GM03348 (cell line): ENCODE measurements at places on chromosomes 7 and 10.

DNA sequence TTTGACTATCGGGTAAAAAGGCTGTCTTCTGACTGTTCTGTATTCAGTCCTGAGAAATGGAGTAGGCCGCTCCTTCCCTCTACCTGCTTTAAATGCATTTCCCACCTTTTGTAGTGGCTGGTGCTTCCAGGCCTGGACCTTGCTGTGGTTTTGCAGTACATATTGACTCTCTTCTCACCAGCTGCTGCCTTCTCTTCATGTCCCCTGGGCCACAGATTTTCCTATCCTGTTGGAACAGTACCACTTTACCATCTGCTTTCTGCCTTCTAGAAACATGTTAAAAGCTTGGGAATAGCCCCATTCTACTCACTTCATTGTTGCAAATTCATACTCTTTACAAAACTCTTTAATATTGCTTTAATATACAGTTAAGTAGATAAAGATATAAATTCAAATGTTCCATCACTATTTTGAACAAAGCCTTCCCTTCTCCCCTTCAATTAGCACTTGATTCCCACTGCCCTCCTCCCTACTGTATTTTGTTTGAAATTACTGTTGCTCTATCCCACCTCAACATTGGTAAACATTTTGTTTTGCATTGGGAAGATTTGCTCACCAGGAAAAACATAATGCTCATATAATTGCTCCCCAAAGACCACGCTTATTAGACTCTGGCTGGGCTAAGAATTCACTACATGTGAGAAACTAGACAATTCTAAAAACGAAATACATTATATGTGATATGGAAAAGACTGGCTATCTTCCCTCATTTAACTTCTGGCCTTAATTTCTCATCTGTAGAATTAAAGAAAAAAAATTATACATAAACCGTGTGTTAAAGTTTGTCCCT lies 17.3 kb upstream of the SEMA3C start:
- no peak for DNase-seq

DNA sequence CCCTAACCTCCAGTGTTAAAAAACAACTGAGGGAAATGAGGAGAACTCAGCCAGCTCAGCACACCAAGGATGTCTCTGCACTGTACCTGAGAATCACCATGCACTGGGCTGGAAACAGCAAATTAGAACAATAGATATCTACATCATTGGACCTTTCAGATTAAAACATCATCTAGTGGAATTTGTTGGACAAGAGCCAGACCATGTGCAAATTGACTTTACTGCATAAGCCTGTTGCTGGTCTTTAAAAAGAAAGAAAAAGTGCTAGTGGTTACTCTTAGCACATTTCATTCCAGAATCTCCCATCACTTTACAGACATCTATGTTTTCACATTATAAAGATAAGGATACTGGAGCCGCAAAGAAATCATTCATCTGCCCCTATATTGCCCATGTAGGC lies 75.4 kb downstream of the FGFR2 start:
- DNase-seq: no peak

GRCh38 chr7:79854621-79855020 lies 280.0 kb upstream of the GNAI1 start:
- DNase-seq: peak; percentile 3

GRCh38 chr7:118735441-118735840 lies 510.9 kb downstream of the ANKRD7 start:
- no peak for DNase-seq

GRCh38 chr7:82362129-82362706 lies 81.4 kb downstream of the CACNA2D1 start:
- DNase-seq: peak; percentile 30

DNA sequence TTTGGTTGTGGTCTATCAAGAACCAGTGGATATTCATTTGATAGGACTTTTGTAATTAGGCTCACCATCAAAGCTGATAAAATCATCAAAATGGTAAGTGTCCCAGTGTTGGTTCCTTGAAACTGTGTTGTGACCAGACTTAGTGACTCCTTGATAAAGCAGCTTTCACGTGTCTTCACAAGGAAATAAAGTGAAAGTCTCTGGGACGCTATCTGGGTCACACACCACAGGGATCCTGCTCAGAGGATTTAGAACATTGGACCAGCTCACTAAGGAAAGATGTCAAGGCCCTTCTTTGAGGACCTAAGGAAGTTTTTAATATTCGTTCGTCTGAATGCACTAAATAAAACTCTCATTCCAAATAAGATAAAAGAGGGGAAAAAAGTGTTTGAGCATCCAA lies 193.1 kb downstream of the RNLS start:
- no peak for DNase-seq

DNA sequence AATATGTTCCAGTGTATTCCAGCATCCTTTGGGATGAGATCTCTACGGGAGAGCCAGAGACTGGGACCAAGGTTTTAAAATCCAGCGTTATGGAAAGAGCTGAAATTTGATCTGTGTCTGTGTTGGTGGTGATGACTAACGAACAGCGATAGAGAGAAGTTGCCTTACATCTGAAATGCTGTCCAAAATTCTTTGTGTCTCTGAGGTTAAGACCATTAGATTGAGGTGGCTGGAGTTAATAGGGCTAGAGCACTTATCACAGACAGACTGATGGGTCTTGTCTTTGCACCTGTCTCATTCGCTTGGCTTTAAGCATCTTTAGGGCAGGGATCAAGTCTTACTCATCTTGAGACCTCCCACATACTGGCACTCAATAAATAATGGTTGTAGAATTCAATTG lies 41.0 kb upstream of the RAPGEF5 start:
- DNase-seq: no peak

- DNase-seq: no peak
Observed at GRCh38 chr10:128877141-128877540, 589.9 kb upstream of the MGMT start.

DNA sequence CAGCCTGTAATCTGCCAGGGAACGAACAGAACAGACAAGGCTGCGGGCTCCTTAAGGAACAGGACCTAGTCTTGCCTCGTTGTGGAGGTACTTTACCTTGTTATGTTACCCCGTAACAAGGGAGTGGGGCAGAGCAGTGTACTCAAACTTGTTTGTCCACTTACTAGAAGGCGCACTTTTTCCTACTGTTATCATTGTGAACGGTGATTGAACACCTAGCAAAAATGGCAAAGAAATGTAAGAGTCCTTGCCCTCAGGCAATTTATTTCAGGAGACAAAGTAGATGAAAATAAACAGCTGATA lies 620 bp upstream of the IMPDH1 start:
- no peak for DNase-seq

DNA sequence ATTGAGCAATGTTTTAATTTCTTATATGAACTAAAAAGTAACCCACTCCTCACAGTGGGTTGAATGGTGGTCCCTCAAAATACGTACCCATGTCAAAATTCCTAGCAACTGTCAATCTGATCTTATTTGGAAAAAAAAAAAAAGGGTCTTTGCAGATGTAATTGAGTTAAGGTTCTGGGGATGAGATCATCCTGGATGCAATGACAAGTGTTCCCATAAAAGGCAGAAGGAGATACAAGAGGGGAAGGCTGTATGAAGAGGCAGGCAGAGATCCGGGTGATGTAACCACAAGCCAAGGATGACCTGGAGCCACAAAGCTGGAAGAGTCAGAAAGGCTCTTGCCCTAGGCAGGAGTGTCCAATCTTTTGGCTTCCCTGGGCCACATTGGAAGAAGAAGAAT lies 516.3 kb upstream of the MKI67 start:
- DNase-seq: no peak

DNA sequence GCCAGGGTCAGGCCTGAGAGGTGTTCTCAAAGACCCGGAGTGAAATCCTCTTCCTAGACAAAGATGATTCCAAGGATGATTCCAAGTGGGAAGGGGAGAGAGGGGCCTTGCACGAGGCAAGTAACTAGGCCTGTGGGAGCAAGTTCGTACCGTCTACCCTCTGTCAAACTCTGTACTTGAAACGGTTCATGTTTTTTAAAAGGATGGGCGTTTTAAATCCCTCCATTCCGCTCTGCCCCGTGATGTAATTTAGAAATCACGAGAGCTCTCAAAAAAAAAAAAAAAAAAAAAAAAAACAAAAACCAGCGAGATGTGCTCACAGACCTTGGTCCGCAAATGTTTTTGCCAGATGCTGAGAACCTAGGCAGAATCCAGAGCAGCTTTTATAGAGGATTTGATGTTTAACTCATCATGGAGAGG lies 114.7 kb upstream of the CARD11 start:
- no peak for DNase-seq

DNA sequence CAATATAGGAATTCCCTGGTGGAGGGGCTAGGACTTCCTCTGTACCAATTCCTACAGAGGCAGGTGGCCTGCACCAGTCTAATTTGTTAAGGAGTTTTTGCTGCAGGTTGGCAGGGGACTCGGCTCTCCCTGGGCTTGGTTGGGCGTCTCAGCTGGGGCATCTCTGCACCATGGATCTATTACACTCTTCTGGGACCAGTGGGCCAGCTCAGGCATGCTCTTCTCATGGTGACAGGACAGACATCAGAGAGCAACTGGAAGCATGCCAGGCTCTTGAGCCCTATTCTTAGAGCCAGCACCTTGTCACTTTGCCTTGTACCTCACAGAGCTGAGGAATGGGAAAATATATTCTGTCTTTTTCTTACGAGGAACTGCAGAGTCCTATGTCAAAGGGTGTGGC lies 74.6 kb downstream of the SH2D4B start:
- no peak for DNase-seq

GRCh38 chr10:78170026-78170475 lies 136.4 kb downstream of the RPS24 start:
- DNase-seq: peak; percentile 33

GRCh38 chr10:70115948-70116682 lies 16.5 kb downstream of the AIFM2 start:
- DNase-seq: peak; percentile 76

DNA sequence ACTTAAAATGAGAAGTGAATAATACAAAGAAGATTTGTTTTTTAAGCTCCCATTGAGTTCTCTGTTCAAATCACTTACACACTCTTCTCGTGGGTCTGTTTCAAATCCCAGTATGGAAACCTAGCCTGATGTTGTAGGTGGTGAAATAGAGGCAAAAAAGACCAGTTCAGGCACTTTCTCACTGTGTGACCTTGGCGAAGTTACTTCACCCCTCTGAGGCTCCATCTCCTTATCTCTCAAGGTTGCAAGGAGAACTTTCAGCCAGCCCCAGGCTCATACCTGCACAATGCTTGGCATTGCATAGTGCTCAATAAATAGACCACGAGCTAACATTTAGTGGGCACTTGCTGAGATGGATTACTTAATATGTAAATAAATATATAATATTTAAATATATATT lies 90.1 kb downstream of the PRLHR start:
- no peak for DNase-seq

DNA sequence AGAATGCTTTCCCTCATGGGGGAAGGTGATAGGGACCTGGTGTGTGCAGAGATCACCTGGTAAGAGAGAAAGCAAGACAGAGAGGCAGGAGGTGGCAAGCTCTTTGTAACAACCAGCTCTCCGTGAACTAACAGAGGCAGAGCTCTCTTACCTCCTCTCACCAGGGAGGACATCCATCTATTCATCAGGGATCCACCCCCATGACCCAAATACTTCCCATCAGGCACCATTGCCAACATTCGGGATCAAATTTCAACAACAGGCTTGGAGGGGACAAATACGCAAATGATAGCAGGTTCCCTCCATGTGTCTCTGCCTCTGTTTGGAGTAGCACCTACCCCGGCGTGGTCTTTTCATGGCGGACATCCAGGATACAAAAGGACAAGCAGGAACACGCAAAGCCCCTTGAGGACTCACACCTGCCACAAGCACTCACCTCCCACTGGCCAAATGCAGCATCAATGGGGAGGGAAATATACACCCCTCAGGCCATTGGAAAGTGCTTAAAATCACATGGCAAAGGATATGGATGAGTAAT lies 431.2 kb upstream of the AUTS2 start:
- DNase-seq: no peak

DNA sequence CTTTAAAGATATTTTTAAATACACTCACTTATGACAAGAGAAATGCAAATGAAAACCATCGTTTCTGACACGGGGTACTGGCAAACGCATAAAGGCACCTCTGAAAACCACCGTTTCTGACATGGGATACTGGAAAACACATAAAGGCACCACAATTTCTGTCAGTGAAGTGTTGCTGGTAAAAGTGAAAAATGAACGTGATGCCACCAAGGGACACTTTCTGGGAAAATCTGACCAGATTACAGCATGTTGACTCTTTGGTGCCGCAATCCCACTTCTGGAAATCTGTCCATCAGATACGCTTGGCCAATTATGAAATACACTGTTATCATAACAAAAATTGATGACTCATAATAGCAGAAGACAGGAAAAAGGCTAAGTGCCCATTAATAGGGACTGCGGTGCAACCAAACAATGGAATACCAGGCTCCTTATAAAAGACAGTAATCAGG lies 131.7 kb downstream of the ZMYND11 start:
- DNase-seq: no peak

GRCh38 chr10:3325954-3326750 lies 153.6 kb upstream of the PITRM1 start:
- no peak for DNase-seq

GRCh38 chr7:105756367-105756766 lies 120.0 kb downstream of the ATXN7L1 start:
- no peak for DNase-seq

GRCh38 chr10:103781329-103782061 lies 73.9 kb downstream of the SH3PXD2A start:
- DNase-seq: peak; percentile 92

GRCh38 chr7:43196379-43196778 lies 83.9 kb downstream of the HECW1 start:
- no peak for DNase-seq

DNA sequence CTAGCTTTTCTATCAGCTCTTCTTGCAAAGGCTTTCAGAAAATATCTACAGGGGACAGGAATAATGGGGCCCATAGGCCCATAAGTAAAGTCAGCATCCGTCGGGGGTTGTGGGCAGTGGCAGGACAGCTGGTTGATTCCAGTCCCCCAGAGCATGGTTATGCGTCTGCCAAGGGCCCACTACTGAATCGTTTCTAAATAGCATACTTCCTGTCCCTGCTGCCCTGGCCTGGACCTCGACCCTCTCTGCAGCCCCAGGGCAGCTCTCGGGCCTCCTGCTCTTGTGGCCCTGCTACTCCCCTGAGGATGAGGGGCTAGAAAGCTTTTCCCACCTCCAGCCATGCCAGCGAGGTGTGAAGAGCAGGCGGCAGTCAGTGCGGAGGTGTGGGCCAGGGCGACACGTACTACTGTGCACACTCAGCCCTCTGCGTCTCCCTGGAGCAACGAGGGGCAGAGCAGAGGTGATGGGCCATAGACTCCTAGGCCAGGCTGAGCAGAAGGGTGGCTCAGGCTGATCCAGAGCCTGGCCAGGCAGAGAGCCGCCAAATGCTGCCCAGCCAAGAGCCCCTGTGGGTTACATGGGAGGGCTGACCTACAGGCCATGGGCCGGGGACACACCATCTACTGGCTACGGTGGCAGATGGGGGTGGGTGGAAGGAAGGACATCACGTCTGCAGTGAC lies 4.7 kb upstream of the OPN4 start:
- no peak for DNase-seq
